ENCODE measurements at places on chromosomes 16 and 17.

DNA sequence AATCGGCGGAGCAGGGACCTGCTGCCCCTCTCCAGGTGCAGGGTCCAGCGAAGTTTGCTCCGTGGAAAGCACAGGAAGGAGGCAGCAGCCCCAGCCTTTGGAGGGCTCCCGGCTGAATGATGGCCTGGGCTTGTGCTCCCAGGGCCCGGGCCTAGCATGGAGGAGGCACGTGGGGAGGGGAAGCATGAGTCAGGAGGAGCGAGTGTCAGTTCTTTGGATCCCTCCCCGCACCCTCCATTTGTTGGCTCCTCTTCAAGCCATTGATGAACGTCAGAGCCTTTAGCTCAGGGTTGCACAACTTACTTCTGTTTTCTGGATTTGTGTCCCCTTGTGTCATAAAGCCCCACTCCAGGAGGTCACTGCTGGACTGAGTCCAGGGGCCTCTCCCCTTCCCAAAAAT lies 25.8 kb downstream of the TTYH2 start:
- DNase-seq, result no peak

GRCh38 chr17:79007504-79008381 lies 1.8 kb downstream of the CANT1 start:
- no peak for DNase-seq

GRCh38 chr17:29347831-29348629 lies 42.1 kb upstream of the TAOK1 start:
- no peak for DNase-seq

- no peak for DNase-seq
Observed at GRCh38 chr17:42153919-42154742, 658 bp downstream of the RAB5C start.

DNA sequence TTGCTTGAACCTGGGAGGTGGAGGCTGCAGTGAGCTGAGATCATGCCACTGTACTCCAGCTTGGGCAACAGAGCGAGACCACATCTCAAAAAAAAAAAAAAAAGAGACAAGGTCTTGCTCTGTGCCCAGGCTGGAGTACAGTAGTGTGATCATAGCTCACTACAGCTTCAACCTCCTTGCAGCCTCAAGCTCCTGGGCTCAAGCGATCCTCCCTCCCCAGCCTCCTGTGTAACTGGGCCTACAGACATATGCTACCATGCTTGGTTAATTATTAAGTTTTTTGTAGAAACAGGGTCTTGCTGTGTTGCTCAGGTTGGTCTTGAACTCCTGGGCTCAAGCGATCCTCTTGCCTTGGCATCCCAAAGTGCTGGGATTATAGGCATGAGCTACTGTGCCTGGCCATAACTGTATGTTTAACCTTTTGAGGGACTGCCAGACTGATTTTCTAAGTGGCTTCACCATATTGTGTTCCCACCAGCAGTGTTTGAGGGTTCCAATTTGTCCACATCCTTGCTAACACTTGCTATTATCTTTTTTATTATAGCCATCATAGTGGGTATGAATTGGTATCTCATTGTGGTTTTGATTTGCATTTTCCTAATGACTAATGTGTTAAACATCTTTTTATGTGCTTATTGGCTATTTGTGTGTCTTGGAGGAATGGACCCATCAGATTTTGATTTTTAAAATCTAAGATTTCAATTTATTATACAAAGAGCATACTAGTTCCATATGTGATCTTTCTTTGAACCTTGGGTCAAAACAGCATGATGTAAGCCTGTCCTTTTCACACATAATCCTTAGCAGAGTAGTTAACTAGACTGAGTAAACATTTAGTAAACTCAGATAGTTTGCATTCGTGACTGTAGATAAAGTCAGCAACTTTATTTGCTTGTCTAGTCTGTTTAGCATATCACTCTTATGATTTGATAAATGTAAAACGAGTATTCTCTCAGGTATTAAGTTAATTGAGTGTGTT lies 38.1 kb upstream of the KPNB1 start:
- DNase-seq, result no peak

- DNase-seq, result peak; percentile 64
Observed at GRCh38 chr17:57747221-57748017, 2.3 kb upstream of the CCDC182 start.

DNA sequence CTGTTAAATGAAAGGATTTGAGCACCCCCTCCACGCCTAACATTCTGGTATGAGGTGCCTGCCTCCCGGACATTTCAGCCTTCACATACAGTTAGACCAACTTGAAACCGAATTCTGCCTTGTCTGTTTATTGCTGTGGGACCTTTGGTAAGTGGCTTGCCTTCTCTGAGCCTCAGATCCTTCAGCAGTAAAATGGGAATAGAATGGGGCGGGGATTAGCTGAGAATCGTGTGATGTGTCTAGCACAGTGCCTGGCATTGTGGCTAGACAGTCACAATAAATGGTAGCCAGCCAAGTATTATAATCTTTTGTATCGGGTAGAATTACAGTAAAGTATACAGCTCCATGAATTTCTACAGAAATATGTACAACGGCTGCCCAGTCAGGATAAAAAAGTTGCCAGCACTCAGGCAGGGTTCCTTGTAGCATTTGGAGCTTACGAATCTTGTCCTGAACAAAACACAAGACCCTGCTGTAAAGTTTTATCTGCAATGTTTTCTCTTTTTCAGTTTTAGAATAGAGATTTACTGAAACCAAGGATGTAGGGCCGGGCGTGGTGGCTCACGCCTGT lies 786 bp downstream of the TMC7 start:
- no peak for DNase-seq

- DNase-seq, result no peak
Observed at GRCh38 chr16:49527611-49528010, 154.0 kb downstream of the C16orf78 start.

DNA sequence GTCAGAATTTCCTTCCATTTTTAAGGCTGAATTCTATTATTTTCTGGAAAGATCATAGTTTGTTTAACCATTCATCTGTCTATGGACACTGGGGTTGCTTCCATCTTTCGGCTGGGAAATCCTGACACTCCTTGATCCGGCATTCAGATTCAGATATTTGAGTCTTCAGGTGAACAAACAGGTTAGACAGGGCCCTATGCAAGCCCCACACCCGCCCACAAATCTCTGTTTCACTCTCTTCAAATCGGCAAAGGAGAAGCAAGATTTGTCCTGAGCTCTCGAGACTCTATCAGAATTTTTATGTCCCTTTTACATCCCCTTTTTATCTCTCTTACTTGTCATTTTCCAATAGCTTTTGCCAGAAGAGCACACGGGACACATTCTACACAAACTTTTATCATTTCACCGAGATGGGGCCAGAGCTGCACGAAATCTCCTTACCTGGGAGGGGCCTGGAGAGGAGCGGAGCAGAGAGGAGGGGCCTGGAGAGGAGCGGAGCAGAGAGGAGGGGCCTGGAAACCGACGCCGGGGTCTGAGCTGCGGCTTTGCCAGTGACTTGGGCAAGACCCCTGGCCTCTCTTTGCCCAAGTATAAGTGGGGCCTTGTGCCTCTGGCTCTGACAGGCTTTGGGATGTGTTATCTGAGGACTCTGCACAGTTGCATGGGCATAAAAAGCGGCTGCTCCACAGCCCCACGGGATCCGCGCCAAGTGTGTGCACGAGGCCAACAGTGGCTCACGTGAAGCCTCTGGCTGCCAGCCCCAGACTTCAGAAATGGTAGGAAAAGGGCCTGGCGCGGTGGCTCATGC lies 54.3 kb upstream of the RBFOX3 start:
- no peak for DNase-seq

DNA sequence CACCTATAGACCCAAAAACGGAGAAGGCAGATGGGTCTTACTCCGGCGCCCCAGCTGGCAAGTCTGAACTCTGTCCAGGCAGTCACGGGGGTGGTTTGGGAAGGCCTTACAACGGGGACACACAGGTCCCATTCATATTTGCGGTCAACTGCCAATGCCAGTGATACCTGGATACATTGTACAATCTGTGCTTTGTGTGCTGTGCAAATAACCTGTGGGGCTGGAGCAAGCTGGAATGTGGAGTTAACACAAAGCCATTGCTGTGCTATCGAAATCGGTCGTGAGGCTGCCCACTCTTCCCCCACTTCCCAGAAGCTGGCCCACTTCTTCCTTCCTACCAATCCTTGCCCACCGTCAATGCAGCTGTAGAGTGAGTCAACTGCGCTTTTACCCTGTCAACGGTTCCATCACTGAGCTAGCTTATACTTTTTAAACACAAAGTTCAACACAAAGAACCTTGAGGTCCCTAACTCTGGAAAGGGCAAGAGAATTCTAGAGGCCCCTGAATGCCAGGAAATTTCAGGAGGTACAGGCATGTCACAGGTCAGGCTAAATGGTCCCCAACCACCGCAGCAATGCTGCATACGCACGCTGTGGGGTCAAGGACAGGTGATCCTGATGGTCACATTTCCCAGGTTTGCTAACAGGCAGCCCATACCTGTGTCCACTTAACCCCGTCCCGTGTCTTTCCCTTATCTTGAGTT lies 122.8 kb downstream of the ZFHX3 start:
- no peak for DNase-seq

DNA sequence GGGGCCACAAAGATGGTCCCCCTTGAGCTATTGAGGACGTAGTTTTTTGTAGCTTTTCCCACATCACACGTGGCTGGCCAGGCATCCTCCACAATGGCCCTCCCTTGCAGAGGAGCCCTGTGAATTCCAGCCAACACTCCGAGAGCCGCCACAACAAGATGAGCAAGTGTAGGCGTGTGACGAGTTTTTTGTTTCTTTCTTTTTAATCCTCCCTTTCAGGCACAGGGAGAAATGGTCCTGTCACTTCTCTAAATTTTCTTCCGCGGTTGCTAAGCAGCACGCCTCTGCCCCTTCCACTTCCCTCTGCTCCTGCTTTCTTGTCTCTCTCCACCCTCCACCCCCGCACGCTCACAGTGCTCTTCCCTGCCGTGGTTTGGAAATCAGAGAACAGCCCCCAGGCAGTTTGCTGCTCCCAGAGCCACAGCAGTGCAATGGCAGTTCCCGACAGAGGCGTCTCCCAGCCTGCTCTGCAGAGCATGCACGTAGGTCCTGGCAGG lies 68.0 kb upstream of the MRTFB start:
- no peak for DNase-seq

GRCh38 chr17:29591146-29591736 lies 1.7 kb upstream of the ANKRD13B start:
- DNase-seq, result no peak

GRCh38 chr16:4239020-4239419 lies 2.9 kb downstream of the SRL start:
- no peak for DNase-seq

GRCh38 chr16:24572069-24572468 lies 32.7 kb downstream of the RBBP6 start:
- DNase-seq, result no peak

GRCh38 chr16:53920988-53921387 lies 217.0 kb downstream of the FTO start:
- no peak for DNase-seq

DNA sequence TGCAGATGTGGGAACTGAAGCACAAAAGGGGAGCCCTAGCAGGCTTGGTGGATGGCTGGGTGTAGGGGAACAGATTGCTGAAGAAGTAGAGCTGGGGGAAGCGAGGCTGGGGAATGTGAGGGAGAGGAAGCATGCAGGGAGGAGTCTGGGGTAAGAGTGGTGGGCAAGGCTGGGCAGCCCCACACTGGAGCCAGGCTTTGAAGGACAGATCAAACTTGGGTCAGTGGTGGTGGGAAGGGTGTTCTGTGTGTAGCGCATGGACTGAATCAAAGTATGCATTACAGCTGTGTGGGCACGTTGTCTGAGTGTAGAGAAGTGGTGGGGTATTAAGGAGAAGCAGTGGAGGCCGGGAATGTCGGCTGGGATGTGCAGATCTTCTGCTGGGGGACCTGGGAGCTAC lies 116.0 kb downstream of the CYLD start:
- DNase-seq, result no peak

- no peak for DNase-seq
Observed at GRCh38 chr16:69181-69580, 3.2 kb downstream of the RHBDF1 start.

DNA sequence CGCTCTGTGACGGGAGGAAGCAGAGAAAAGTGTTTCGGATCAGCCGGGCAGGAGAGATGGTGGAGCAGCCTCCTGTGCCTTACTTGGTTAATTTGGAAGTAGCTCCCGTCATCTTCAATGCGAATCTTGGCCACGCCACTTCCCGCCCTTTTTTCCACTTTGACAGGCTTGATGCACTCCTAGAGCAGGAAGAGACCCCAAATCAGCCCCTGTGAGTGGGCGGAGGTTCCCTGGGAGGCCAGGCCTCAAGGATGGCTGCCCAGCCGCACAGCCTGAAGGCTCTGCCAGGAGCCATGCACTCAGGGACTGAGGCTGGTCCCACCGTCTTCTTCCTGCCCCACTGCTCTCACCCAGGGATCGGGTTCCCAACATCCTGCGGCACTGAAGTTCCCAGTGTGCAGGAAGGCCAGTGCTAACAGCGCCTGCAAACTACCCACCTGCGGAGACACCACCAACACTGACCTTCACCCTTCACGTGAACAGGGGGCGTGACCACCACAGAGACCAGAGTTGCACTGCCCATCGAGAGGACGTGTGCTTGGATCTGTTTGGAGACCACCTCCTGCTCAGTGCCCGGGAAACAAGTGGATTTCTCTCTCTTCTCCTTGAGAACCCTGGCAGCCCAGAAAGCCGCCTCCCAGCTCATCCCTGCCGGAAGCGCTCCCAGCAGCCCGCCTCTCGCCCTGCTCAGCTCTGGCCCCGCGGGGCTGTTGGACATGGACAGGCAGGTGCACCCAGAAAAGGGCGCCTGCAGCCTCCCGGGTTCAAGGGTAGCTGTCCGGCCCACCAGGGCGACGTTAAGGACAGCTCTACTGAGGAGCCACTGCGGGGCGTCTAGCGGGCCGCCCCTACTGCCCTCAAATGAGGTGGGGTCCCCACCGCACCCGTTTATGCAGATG lies 988 bp downstream of the CIAO3 start:
- DNase-seq, result no peak

GRCh38 chr16:84559311-84559932 lies 55.0 kb upstream of the MEAK7 start:
- no peak for DNase-seq

DNA sequence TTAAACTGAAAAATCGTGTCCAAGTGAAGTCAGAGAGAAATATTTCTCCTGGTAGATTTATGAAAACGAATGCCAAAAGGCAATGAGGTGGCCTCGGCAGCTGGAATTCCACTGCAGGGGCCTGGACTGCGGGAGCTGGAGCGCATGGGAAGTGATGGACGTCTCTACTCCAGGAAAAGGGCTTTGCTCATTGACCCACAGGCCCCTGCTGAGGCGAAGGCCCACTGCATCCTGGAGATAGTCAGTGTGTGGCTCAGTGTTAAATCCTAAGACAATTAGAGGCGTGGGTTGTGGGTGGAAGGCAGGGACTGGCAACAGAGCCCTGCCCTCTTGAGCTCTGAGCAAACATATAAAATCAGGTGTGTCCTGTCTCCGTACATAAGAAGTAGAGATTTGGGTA lies 191.4 kb downstream of the SLC39A11 start:
- no peak for DNase-seq

DNA sequence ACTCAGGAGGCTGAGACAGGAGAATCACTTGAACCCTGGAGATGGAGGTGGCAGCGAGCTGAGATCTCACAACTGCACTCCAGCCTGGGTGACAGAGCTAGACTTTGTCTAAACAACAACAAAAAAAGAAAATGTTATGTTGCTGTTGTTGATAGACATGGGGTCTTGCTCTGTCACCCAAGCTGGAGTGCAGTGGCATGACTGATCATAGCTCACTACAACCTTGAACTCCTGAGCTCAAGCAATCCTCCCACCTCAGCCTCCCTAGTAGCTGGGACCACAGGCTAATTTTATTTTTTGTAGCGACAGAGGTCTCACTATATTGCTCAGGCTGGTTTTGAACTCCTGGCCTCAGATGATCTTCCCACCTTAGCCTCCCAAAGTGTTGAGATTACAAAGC lies 20.0 kb downstream of the FBXO47 start:
- no peak for DNase-seq

All from D721Med (cell line).